Memory B cell (primary cell): ENCODE measurements at places on chromosomes 2 and 18.

DNA sequence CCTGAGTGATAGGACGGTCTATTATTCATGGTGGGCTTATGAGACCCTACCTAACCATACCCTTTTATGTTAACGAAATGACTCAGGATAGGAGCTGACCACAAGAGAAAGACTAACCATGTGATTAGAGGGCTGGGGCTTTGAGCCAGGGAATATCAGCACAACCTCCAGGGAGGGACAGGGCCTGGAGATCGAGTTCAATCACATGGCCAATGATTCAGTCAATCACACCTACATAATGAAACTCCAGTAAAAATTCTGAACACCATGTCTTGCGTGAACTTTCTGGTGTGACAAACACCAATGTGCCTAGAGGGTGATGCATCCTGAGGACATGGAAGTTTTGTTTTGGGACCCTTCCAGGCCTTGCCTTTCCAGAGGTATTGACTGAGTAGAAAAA is 2.2 kb upstream of the TEX51 start:
- DNase-seq: no peak

- no peak for DNase-seq
Observed at GRCh38 chr2:64212801-64213321, 68.6 kb upstream of the PELI1 start.

DNA sequence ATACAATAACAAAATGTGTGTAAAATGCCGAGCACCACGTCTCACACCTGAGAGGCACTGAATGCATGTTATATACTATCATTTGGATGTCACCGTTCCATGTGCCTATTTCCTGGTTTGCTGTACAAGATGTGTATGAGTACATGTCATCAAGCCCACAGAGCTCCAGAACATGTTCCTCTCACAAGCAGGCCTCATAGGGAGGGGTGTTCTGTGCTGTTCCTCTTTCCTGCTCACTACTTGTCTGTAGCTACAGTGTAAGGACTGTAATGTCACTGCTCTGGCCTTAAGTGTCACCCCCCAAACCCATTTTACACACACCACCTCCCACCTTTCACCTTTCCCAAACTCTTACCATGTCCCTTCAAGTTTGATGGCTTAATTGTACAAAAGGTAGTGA is 1.8 kb downstream of the AFF3 start:
- no peak for DNase-seq

DNA sequence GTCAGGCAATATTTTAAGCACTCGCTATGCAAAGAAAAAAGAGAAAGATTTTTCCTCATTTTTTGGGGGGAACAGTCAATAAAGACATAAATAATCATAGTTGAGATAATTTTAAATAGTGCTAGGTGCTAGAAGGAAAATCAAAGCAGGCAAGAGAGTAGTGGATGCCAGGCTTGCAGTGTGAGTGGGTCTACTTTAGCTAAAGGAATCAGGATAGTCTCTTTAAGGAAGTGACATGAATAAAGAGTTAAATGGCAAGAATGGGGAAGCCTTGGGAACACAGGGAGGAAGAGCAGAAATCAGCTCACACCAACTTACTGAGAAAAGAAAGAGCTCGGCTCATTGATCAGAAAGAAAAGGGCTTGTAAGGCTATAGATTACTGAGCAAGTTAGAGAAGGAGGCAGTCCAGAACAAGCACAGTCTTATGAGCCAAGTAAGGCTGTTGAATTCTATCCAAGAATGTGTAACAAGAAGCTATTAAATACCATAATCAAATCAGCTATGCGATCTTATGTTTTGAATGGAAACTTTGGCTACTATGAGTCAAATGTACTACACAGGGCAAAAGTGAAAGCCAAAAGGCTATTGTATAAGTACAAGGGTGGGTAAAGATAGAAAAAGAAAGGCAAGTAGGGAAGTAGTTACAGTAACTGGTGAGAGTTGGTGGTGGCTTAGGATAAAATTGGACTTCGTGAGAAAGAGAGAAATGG is 833.8 kb upstream of the PIK3C3 start:
- DNase-seq: no peak

GRCh38 chr2:19900931-19901441 is 797 bp downstream of the TTC32 start:
- DNase-seq: no peak

DNA sequence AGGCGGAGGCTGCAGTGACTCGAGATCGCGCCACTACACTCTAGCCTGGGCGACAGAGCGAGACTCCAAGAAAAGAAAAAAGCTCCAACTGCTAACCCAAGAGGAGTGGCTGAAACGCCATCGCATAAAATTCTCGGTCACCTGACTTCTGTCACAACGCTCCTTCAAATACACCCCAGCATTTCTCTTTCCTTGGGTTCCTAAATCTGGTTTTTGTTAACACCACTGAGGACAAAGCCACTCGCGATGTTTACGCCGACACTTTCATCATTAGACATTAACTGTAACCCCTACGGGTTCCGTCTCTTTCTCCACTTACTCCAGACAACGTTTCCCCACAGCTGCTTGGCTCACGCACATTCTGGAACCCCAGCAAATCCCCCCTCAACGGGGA is 679 bp downstream of the CLK1 start:
- DNase-seq: peak; percentile 33

DNA sequence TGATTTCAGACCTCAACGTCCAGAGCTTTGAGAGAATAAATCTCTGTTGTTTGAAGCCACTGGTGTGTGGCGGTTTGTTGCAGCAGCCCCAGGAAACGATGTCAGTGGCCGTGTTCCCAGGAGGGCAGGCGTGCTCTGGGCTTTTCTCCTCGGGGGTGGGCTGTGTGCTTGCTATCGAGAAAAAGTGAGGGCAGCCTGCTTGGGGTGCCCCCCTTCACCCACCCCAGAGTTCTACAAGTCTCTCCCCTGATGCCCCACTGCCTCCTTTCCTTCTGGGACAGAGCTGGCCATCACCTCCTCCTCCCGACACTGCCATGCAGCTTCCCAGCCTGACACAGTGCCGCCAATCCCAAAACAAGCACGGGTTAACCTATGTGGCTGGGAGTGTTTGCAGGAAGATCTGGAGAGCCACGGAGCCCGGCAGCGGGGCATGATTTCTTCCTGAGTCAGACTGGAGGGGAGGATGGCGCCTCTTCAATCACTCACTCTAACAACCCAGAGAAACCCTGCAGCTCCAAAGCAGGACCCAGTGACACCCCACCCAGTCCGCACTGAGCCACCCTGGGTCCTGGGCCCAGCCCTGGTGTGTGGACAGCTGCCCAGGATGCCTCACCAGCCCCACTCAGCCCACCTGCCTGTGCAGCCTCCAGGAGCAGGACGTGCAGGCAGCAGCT is 213.7 kb upstream of the RAB6C start:
- DNase-seq: no peak

DNA sequence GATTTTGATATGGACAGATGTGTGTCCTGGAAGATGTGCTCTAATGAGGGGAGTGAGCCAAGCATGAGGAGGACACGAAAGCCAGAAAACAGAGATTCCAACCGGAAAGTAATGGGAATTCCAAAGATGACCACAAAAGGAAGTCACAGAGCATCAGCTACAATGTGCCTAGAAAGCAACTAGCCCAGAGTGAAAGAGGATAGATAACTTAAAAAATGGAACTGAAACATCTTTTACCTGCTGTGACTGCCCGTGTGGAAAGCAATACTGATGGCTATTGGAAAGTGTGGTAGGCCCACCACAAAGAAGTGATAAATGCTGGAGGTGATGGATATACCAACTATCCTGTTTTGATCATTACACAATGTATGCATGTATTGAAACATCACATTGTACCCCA is 21.6 kb downstream of the DNMT3A start:
- no peak for DNase-seq

DNA sequence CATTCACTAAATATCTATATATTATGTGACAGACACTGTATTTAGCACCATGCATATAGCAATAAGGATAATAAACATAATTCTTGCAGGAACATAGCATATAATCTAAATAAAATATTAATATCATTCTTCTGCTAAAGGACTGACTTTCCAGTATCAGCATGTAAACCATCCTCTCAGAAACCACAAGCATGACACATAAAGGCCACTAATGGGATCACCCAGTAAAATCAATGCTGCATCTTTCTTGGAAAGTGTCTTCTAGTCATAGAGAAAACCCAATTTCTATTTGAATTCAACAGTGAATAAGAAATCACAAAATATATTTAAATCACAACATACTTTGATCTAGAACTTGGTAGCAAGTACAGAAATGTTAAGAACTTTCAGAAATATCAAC is 5.8 kb upstream of the LRP1B start:
- DNase-seq: no peak

- no peak for DNase-seq
Observed at GRCh38 chr2:42693013-42693615, 70.8 kb downstream of the OXER1 start.

DNA sequence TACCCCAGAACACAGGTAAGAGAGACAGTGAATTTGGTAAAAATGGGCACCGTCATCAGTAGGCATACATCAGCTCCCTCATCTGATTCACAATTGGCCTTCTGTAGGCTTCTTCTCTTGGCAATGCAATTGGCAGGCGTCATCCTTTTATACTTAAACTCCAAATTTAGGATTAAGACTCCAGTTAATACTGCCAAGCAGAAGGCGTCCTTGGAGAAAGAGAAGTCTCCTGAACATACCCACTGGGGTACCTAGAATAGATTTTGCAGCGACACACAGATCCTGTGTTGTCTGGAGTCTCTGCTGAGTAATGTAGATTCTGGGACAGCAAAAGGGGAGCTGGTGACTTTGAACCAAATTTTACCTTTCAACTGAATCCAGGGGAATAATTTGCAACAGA is 592 bp upstream of the METAP1D start:
- no peak for DNase-seq

GRCh38 chr18:32891797-32892196 is 119.0 kb upstream of the KLHL14 start:
- no peak for DNase-seq

DNA sequence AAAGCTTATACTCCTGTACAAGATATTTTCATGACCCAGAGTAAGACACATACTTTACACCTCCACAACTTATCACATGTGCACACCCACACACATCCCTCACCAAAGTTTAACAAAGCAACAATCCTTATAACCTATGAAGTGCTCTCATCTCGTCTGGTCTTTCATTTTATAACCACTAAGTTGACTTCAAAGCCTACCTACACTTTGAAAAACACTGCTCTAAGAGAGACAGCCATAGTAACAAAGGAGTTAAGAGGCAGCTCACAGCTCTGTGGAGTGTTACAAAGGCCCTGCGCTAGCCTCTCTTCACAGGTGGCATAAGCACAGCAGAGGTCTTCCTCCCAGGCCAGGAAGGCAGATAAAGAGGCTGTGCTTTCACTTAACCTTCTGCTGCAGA is 69.7 kb upstream of the TMEM200C start:
- no peak for DNase-seq

DNA sequence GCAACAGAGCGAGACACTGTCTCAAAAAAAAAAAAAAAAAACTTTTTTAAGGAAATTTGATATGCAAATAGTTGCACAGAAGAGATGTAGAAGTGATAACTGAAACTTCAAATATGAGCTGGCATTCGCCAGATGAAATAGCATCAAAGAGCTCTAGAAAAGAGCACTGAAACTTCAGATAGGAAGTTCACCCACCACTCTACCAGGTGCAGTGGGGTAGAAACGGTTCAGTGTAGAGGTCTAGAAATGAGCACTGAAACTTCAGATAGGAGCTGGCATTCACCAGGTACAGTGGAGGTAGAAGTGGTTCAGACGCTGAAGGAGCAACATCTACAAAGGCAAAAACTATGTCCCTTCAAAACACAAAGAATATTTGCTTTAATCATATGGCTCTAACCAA is 9.0 kb upstream of the ONECUT2 start:
- DNase-seq: no peak

DNA sequence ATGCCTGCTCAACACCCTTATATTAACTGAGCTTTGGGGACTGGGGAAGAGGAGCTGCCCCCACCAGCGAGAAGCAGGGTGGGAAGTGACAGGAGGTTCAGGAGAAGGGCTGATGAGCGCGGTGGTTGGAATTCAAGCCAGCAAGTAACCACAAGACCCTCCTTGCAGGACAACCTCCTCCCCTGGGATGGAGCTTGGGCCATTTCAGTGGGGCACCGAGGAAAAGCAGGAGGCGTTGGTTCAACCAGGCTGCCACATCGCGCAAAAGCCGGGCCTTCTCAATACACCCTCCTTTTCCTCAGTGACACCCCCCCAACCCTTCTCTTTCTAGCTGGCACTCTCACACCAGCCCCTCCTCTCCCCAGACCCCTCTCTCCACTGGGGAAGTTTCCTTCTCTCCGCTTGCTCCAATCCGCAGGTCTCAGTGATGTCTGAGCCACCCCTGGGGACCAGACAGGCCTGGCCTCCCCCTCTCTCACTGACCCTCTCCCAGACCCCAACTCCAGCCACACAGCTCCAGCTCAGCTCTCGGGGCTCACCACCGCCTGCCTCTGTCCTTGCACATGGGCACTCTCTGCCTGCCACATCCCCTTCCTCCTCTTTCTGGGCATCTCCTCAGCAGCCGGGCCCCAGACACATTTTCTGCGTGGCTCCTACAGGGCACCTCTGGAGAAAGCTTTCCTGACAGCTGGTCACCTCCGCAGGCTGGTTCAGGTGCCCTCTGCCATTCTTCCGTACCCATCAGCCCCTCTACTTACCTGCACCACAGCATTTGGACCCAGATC is 44.5 kb downstream of the KCNF1 start:
- no peak for DNase-seq

- DNase-seq: no peak
Observed at GRCh38 chr18:10688766-10689165, 162.9 kb downstream of the NAPG start.

DNA sequence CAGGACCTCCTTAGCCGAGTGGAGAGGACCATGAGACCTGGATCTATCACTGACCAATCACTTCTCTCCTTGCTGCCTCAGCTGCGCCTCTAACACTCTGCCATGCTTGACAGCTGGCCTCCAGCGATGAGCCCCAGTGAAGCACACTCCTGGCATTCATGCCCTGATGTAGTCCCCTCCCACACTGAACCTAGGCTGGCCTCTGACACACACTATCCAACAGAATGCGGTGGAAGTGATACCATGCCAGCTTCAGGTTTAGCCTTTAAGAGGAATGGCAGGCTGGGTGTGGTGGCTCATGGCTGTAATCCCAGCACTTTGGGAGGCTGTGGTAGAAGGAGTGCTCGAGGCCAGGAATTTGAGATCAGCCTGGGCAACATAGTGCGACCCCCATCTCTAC is 73.7 kb upstream of the LAPTM4A start:
- DNase-seq: no peak

GRCh38 chr2:143558665-143559064 is 429.4 kb downstream of the ARHGAP15 start:
- no peak for DNase-seq

- DNase-seq: no peak
Observed at GRCh38 chr2:25029183-25029554, 12.7 kb upstream of the EFR3B start.

DNA sequence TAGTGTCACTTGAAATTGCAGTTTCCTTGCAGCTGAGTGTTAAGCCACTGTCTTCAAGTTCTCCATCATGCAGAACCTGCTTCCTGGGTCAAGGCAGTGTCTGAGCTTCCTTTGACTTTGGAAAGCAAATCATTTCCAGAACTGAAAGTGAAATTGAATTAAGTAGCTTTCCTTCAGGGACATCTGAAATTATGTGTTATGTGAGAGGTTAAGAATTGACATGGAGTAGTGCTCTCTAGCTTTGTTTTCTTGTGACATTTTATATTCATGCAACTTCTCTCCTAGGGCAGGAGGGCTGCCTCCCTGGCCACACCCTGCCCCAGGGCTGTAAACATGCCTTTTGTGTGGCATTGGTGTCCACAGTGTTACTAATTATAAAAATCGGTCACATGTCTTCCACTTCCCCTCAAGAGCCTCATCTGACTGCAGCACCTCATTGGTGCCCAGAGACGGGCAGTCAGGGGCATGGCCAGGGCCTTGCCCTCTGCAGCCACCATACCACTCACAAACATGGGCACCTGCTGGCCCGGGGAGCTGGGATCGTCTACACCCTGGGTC is 14.4 kb downstream of the RAB12 start:
- DNase-seq: no peak

GRCh38 chr2:142315346-142315745 is 184.5 kb upstream of the LRP1B start:
- DNase-seq: no peak
